CD4-positive, alpha-beta T cell treated with Interleukin-12 subunit alpha and Interleukin-12 subunit beta, for 1 hour (primary cell): ENCODE measurements at places on chromosomes 2 and 18.

DNA sequence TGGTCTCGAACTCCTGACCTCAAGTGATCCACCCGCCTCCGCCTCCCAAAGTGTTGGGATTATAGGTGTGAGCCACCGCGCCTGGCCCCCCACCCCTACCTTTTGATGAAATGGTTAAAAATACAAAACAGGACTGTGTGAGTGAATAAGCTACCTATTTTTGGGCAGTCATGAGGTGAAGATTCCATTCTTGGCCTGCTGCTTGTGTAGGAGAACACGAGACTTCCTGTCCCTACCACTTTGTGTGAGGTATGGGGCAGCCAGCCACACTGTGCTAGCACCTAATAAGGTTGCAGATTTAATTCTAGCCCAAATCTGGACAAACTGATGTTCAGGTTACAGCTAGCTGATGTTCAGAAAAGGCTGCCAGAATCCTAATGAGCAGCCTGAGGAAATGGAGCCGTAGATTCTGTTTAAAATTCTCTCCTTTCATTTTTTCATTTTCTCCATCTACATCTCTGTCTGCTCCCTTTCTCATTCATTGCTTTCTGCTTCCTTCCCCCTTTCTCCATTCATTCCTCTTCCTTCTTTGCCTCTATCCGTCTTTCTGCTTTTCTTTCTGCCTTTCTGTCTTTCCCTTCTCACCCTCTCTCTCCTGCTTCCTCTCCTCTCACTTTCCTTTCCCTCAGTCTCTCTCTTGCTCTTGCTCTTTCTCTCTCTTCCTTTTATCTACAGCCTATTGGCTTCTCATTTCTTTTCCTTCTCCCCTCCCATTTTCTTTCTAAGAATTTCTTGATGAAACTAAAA, 4.6 kb upstream of the LTBP1 start:
- no peak for DNase-seq

GRCh38 chr18:26826656-26827235, 38.8 kb downstream of the AQP4 start:
- no peak for DNase-seq

GRCh38 chr2:180927030-180927686, 53.2 kb upstream of the UBE2E3 start:
- no peak for DNase-seq

DNA sequence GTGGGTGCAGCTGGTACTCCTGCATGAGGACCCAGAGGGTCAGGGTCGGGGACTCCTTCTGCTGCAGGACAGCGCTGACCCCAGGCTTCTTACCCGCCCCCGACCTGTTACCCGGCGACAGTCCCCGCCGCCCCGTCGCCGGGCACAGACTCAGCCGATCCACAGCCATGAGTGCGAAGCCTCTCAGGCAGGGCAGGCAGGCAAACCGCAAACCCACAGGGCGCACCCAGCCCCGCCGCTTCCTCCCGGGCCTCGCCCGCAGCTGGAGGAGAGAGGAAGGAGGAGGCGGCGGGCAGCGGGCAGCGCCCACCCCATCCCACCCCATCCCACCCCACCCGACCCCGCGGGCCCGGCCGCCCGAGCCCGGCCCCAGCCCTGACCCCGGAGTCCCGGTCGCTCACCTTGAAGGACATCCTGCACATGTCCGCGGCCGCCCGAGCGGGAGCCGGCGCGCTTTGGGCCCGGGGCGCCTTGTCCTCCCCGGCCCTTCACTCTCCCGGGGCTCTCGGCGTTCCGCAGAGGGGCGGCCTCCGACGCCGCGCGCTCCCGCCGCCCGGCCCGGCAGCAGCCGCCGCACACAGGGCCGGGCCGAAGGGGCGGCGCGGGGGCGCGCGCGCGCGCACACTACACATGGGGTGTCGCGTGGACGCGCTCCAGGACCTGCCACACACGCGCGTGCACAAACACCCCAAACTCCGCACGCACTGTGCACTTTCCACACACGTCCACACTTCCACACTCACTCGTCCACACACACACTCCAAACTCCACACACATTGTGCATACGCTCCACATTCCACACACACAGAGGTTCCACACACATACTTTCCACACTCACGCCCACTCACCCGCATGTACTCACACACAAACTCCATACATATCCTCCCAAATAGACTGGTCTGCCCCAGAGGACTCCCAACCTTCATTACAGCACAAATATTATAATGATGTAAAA, at the start of gene ANKRD29:
Gene ANKRD29 (minus strand): TSS at position 603 of the 955 bp plus-strand sequence. CDS start 181 bp downstream, at position 422.
- peak; percentile 63 for DNase-seq
